Natural killer cell treated with Interleukin-12 subunit alpha and Interleukin-12 subunit beta and Interleukin-15 and Interleukin-18, amount 100 ng/mL, for 72 hours (primary cell): ENCODE measurements at places on chromosomes 5 and 9. TPM values are rescaled to one million over a fixed set of nuclear protein-coding genes. Genes with fewer than 3 reads are reported as not detected.

The WWC1 gene
- total RNA-seq, result not detected

The SELENOP gene
- total RNA-seq, result 0.38 TPM

The ESM1 gene
- not detected for total RNA-seq

The MARVELD2 gene
- total RNA-seq, result 0.14 TPM

The ADGRV1 gene
- total RNA-seq, result 0.33 TPM

The SLC1A1 gene
- not detected for total RNA-seq

The FCHO2 gene
- total RNA-seq, result 7.1 TPM

The FOXD4L5 gene
- total RNA-seq, result 0.21 TPM

The CCDC180 gene
- total RNA-seq, result 4.9 TPM

The LCN6 gene
- total RNA-seq, result not detected

GRCh38 chr5:51286046-51286445 is 97.2 kb upstream of the ISL1 start:
- no peak for DNase-seq

DNA sequence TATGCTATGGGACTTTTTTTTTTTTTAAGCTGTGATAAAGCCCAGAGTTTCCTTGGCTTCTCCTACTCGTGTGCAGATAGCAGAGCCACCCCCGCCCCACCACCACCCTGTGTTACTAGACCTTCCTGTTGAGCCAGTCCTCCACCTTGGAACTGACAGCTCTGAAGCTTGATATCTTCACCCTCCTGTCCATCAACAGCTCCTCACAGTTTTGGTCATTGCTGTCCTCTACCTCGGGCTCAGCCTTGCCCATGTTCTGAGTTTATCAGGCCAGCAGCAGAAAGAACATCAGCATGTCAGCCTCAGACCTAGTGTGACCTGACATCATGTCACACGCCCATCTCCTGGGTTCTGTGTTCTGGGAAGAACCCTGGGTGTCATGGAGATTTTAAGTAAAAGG is 167.1 kb upstream of the RAI14 start:
- no peak for DNase-seq

DNA sequence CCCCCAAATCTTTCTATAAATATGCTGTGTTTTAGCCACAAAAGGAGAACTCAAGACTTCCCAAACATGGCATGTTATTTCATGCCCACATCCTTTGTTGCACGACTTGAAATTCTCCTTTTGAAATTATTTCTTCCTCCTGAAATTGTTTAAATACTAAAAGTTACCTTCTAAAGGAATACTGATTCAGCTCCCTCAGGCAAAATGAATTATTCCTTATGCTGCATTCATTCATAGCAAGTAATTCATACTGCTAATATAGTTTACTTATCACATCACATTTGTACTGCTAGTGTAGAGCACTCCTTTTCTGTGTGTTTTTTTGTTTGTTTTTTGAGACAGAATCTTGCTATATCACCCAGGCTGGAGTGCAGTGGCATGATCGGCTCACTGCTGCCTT is 45.7 kb downstream of the BHMT start:
- no peak for DNase-seq

DNA sequence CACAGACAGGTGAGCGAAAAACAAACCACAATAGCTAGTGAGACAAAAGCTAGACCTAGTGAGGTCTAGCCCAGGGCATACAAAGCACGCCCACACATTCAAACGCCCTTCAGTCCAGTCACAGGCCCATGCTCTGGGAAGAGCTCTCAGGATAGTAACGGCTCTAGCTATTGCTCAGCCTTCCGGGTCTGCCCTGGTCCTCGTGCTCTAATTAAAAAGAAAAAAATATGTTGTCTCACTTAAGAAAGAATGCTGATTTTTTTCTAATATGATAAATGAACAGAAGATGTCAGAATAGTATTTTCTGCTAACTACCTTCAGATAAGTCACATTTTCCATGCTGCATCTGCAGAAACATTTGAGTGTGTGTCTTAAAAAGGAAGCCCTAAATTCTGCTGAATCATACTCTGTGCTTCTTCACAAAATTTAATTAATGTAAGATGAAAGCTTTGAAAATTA is 94.5 kb downstream of the PLPP1 start:
- no peak for DNase-seq

GRCh38 chr9:24007185-24007584 is 181.1 kb upstream of the ELAVL2 start:
- DNase-seq, result no peak

- no peak for DNase-seq
These were observed 36.2 kb downstream of the STC2 start for GRCh38 chr5:173291722-173292658.

DNA sequence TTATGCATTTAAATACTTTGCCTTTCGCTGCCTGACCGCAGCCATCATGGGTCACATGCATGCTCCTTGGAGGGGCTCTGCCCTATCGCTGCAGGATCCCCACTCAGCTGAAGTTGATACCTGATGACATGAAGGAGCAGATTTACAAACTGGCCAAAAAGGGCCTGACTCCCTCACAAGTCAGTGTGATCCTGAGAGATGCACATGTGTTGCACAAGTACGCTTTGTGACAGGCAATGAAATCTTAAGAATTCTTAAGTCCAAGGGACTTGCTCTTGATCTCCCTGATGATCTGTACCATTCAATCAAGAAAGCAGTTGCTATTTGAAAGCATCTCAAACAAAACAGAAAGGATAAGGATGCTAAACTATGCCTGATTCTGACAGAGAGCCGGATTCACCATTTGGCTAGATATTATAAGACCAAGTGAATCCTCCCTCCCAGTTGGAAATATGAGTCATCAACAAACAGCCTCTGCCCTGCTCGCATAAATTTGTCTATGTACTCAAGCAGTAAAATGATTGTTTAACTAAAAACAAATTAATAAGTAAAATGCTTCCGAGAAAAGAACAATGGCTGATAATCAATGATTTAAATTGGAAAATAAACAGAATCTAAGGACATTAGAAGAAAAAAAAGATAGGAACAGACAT is 41.6 kb upstream of the PPP2CA start:
- no peak for DNase-seq

DNA sequence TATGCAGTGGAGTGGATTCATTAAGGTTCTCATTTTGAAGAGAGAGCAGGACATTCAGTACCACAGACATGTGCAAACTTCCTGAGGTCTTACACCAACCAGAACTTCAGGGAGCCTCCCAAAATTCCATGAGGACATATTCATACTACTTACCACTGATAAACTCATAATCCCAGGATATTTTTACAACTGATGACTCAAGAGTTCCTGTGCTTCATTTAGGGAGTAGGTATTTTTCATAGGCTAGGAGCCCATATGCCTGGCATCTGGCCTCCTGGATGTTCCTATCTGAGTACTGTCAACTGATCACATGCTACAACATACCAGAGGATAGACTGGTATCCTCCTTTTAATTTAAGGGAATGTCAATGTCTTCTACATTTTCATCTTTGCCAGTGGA is 578.0 kb downstream of the EFNA5 start:
- DNase-seq, result no peak

DNA sequence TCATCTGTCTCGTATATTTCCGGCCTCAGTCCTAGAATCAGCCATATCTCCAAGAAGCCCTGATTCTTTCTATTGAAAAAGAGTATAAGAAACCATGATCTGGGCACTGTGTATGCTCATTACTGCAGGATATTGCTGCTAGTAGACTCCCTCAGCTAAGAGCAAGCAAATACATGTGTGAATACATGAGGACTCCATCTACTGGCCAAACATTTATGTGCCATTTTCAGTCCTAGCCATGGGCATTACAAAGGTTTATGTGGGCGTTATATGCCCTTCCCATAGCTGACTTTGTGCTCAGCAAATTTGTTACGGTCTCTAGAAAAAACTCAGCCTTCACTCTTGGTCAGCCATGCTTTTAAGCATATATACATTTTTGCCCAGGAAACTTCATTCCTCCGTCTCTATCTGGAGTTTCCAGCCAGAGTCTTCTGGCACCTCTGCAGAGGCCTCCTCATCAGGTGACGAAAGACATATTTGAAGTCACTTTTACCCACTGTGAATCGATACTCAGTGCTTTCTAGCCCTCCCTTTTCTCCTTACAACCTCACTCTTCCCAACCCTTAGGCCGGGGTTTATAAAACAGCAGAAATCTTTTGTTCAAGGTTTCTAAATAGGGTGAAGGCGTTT is 1495.6 kb upstream of the CDH6 start:
- DNase-seq, result no peak

DNA sequence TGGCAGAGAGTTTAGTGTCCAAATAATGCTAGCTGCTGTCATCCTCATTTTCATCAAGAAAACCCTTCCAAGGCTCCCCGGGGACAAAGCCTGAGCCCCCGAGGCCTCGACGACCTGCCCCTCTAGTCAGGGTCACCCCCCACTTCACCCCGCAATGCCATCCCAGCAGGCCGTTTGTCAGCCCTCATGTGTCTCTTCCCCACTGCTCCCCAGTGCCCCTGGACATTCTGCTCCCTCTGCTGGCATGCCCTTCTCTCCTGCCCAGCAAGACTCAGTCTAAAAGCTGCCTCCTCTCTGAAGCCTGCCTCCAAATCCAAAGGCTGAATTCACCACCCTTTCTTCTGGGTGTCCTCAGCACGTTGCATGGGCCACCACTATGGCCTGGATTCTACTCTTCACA is 59.3 kb downstream of the PAX5 start:
- no peak for DNase-seq

GRCh38 chr5:96861076-96861475 is 15.2 kb upstream of the ERAP2 start:
- DNase-seq, result no peak

GRCh38 chr9:136138566-136138965 is 19.9 kb upstream of the TMEM250 start:
- DNase-seq, result no peak

GRCh38 chr5:78610163-78610583 is 38.4 kb downstream of the LHFPL2 start:
- DNase-seq, result no peak

DNA sequence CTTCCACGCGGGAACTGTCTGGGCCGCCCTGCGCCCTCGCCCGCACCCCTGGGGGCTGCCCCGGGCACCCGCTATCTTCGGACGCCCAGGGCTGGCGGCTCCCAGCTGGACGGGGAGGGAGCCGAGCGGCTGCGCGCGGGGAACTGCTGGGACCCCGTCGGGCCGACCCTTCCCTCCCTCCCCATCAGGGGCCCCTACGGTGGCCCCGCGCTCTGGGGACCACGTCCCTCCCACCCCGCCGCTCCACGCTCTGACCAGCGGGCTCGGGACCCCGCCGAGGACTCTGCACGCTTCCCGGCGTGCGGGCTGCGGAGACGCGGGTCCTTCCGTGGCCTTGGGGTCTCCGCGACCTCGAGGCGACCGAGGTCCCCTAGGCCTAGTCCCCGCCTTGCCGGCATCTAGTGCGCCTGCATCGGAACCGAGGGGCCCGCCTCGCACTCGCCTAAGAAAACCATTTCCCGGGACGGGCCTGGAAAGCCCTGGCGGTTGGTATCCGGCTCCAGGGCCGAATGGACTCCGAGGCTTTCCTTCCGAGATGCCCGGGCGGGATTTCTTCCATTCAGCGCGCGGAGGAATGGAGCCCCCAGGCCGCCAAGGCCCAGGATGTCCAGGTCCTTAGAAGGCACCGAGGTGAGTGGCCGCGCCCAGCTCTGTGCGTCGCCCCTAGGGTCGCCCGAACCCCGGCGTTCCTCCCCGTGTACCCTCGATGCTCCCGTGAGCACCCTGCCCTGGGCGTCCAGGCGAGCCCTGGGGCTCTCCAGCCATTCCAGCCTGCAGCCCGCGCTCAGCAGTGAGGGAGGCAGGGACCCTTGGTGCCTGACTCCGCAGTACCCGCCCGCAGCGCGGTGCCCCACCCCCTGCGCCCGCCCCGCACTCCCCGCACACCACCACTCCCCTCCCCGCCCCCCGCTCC is 705 bp upstream of the SLC6A3 start:
- DNase-seq, result no peak

DNA sequence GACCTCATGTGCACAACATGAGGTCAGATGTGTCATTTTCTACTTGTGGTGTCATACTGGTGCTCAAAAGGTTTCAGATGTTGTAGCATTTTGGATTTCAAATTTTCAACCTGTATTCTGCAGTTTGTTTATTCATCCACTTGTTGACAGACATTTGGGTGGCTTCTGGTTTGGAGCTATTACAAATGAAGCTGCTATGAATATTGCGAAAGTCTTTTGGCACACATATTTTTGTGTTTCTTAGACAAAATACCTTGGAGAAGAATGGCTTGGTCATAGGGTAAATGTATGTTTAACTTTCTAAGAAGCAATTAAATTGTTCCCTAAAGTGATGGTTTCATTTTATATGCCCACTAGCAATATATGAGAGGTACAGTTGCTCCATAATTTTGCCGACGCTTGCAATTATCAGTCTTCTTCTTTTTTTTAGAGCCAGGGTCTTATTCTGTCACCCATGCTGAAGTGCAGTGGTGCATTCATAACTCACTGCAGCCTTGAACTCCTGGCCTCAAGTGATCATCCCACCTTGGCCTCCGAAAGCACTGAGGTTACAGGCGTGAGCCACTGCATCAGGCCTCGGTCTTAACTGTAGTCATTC is 70.7 kb upstream of the TRPC7 start:
- no peak for DNase-seq

DNA sequence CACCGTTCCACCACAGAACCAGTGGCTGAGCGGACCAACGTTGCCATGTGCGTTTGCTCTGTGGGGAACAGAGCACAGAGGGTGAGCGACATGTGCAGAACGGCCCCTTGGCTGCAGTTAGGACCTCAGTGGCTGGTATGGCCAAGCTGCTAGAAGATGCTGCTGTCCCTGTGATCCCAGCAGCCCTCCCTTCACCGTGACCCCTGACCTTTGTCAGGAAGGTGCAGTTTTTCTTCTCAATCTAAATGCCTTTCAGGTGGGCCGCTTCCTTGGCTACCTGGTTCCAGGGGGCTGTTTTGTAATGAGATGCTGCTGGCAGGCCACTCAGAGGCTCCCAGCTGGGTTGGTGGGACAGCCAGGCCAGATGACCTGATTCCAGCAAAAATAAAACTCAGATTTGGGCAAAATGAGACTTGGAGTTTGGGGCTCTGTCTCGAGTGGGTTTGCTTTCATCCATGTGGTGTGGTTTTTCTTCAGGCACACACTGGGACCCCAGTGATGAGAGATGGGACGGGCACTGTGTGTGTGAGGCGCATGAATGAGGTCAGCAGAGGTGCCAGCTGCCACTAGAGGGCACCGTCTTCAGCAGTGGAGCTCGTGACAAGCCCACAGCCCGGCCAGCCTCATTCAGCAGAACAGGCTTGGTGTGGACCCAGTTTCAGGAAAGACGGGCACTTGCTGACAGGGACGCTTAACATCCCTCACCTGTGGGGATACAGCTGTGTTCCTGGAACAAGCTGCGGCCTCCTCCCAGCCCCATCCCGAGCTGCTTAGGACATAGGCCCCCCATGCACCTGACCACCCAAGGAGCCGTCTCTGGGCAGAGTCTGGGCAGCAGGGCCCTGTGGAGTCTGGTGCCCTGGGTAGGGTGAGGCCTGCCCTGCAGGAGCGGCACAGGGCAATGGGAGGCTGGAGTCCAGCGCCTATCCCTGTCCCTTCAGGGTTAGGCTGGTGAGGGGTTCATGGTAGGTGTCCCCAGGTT is 4.1 kb downstream of the MRPS2 start:
- DNase-seq, result peak; percentile 61
